ENCODE measurements at places on chromosomes 1 and 21.

DNA sequence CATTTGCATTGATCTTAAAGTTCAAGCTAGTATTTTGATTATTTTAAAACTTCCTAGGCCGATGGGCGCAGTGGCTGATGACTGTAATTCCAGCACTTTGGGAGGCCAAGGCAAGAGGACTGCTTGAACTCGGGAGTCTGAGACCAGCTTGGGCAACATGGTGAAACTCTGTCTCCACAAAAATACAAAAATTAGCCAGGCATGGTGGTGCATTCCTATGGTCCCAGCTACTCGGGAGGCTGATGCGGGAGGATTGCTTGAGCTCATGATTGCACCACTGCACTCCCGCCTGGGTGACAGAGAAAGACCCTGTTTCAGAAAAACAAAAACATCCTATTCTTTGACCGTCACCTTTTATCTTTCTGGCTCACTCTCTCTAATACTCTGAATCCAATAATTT is 30.0 kb downstream of the MFSD2A start:
- DNase-seq, result no peak

DNA sequence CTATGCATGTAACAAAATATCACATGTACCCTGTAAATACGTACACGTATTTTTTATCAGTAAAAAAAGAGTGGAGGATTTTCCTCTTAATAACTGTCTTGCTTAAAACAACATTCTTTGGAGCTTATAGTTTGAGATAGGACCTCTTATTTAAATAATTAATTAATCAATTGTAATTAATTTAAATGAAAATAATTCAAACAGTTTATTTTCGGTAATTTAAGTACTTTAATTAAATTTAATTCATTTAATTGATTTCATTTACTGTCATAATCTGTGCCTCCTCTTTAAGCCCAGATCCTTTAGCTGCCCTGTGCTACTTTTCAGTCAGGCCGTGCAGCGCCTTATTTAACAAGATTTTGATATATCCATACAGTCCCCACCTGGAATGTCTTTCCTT is 427.0 kb downstream of the HLX start:
- DNase-seq, result no peak

DNA sequence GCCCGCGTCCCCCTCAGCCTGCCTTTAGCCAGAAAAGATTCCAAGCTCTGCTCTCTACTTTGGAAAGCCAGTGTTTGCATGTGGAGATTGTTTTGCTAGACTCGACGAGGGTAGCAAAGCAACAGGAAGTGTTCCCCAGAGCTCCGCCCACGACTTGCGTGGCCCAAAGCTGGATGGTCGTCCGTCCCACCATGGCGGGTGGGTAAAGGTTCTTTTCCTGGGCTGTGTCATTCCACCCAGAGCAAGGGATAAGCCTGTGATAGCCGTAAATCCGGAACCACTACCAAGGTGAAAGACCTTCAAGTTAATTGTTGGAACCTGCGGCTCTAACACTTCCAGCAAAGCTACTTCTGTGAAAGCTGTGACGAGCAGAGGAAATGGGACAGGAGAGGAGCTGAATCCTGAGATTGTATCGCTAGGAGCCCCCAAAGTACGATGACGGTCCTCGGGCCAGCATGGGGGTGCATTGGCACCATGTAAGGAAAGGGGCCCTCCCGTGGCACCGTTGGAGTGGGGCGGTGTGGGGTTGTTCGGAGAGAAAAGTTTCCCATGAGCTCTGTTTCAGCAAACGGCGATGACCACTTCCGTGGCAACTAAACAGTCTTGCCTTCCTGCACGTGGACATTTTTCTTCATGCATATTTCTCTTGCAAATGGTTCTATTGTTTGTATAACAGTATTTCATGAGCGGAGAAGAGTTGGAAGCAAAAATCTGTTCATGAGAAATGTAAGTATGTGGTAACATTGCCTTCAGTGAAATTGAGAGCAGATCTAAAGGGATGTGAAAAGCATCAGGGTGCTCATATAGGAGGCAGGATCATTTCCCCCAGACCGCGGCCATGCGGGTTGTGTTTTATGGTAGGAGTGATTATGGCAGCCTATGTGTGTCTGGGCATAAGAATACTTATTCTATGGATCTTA is 8.4 kb downstream of the MX2 start:
- DNase-seq, result no peak

DNA sequence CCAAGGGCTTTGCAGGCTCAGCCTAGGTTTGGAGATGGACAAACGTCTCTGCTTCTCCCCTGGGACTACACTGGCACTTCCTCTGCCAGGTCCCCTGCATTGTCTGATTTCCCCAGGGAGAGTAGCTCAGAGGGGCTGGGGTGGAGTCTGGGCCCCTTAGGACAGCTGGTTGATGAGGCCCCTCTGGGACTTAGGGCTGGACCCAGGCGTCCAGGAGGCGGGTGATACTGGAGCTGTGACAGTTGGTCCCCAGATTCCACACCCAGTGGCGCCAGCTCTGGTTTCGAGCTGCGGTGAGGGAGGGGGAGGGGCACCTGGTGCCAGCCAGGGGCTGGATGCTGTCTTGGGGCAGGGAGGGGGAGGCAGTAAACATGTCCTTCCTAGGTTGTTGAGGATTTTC is 7.4 kb upstream of the MEX3A start:
- DNase-seq, result peak; percentile 45

DNA sequence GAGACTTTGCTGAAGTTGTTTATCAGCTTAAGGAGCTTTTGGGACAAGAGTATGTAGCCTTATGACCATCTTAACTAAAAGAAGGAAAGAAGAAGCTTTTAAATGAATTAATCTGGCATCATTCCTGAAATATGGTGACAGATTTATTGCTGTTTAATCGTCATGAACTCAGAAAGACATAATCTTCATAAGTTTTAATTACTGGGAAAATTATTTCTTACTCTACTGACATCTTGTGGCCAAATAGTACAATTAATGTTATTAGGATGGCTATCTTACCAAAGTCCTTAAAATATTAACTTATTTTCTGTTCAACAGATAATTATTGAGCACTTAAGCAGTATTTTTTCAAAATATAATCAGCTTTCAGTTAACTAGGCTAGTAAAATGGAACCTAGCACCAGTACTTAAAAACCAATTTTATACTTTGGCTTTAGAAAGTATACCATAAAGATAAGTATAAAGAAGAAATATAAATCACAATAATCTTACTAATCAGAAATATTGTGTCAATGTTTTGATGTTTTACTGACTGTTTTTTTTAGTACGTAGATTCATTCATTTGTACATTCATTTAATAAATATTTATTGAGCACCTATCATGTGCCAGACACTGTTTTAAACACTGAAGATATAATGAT is 34.7 kb upstream of the GPR25 start:
- DNase-seq, result no peak

DNA sequence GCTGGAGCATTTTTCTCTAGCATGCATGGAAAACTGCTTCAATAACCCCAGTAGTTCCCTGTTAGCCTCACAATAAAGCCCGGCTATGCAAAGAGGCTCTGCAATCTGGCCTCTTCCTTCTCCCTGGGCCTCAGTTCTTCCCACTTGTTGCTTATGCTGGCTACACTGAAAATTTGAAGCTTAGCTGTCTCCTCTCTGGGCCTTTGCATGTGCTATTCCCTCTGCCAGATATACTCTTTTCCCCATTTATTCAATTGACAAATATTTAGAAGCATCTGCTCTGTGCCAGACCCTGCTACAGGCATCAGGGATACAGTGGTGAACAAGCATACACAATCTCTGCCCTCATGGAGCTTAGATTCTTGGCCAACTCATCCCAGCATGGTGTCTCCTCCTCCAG is 15.3 kb downstream of the CRYBG2 start:
- no peak for DNase-seq
